ENCODE measurements at places on chromosomes 16 and 17.

GRCh38 chr17:79842656-79843473, 3.6 kb upstream of the CBX4 start:
- no peak for DNase-seq

DNA sequence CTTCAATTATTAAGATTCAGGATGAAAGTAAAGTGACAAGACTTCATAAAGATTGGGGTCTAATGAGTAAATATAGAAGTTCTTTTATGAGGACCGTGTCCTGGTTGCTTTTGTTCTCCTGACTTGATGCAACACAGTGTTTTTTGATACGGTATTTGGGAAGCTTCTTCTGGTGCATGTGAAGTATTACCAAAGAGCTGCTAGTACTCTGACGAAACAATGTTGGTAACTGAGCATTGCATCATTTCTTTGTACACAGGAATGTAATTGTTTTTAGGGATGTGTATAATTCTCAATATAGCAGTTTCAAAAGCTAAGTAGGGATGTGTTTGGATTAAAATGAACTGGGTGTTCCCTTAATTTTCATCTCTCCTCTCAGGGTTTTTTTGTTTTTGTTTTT, 15.9 kb downstream of the KPNB1 start:
- no peak for DNase-seq

DNA sequence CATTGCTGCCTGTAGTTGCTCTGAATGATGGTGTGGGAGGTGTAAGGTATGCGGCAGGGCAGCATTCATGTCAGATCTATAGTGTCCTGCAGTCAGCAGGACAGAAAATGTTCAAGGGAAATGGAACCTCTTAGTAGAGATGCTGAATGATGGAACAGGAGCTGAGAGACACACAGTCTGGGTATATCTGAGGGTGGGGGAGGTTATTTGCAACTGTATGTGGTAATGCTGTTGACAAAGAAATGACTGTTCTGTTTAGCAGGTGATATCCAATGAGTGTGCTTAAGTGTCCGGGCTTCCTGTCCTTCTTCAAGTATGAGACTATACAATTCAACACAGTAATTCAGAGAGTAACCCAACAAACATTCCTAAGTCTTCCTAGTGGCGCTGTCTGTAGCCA, 46.6 kb downstream of the STH start:
- DNase-seq = no peak

- DNase-seq = no peak
Measured at GRCh38 chr17:72379516-72379915, 258.7 kb downstream of the SOX9 start.

DNA sequence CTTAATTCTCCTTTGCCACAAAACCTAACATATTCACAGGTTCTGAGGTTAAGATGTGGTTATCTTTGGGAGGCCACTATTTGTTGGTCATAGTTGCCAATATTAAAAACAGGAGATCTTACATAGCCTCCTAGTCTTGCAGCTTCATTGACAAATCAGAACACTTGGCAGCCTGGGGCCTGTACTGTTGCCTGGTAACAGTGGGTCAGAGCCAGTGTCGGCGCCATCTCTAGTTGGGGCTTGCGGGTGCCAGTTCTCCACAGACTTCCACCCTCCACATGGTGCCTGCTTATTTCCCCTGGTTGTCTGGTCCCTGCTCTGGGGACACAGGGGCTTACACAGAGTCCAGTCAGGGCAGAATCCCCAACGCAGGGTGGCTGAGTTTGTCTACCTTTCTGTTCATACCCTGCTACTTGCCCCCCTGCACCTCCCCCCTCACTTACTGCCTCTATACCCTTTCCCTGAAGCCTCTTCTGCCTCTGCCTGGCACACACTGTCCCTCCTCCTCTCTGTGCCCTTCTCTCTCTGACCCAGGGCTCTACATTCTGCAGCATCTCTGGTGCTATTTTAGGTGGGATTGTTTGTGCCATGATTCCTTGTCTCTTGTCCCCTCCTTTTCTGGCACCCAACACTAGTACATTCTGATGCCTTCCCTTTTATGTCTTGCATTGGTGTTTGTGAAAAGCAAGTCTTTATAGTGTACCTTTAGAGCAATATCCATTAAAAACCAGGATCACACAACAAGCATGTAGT, 13.4 kb downstream of the EPN2 start:
- peak; percentile 66 for DNase-seq

- peak; percentile 37 for DNase-seq
Measured at GRCh38 chr17:10059684-10060211, 138.7 kb downstream of the GAS7 start.
